Upper lobe of right lung (tissue), 1 donor: ENCODE measurements at places on chromosomes 2 and 18. TPM values are rescaled to one million over a fixed set of nuclear protein-coding genes. Genes with fewer than 3 reads are reported as not detected.

The STPG4 gene
- total RNA-seq = not detected

The ZRANB3 gene
- total RNA-seq = 4.1 TPM

The SERPINB3 gene
- not detected for total RNA-seq

The SNED1 gene
- 38.4 TPM for total RNA-seq

The HRH4 gene
- 1.7 TPM for total RNA-seq

The CDCA7 gene
- total RNA-seq = 4.1 TPM

The EVX2 gene
- total RNA-seq = not detected

The RAB1A gene
- total RNA-seq = 151 TPM

The CFAP65 gene
- not detected for total RNA-seq

The G6PC2 gene
- not detected for total RNA-seq

The MLPH gene
- 423 TPM for total RNA-seq

The SERPINB12 gene
- not detected for total RNA-seq

The DNER gene
- total RNA-seq = 0.14 TPM

The LONRF2 gene
- 4.2 TPM for total RNA-seq

The PPP1R1C gene
- total RNA-seq = 5.8 TPM

The NR4A2 gene
- 3.5 TPM for total RNA-seq

The ABCG8 gene
- total RNA-seq = not detected

The CYS1 gene
- total RNA-seq = 4.5 TPM
